Uterus (tissue), 4 donors: ENCODE measurements at places on chromosomes 6 and 20. TPM values are rescaled to one million over a fixed set of nuclear protein-coding genes. Genes with fewer than 3 reads are reported as not detected.
A peak's percentile ranks its signal among the peaks of the same experiment; 100 is the strongest.

DNA sequence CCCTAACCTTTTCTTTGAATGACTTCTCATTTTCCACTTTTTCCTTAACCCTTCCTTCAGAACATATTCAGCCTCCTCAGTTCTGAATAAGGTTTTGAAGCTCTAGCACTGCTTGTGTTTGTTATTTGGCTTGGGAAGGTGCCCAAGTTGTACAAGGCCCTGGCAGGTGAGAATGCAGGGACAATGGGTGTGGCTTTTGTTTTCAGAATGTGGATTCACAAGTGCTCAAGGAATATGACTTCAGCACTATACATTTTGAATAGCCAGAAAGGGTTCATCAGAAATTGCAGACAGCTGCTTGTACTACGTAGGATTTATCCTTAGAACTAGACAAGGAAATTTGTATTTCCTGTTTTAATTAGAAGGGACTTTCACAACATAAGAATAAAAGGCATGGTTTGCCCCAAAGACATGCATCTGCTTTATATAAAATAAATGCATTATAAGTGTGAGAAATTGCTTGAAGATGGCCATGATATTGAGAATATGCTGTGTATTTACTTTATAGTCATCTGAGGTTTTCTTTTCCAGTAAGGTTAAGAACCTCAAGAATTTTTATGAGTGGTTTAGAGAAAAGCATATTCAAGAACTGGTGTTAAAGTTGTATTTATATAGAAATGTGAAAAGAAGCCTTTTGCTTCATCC, 29.3 kb upstream of the PRDM1 start:
- no peaks in the 10 kb centered on the region for H3K4me1 ChIP-seq
- H3K4me3 ChIP-seq = no peak overlapping the region
- no peaks in the 10 kb centered on the region for H3K27me3 ChIP-seq
- DNase-seq = no peak
- no peak overlapping the region for H3K27ac ChIP-seq
- no peaks in the 10 kb centered on the region for H3K36me3 ChIP-seq

- no peaks in the 10 kb centered on the region for H3K36me3 ChIP-seq
- no peaks in the 10 kb centered on the region for H3K4me1 ChIP-seq
- no peak for DNase-seq
These were observed 25.8 kb downstream of the MAP7 start for GRCh38 chr6:136524339-136524935.

DNA sequence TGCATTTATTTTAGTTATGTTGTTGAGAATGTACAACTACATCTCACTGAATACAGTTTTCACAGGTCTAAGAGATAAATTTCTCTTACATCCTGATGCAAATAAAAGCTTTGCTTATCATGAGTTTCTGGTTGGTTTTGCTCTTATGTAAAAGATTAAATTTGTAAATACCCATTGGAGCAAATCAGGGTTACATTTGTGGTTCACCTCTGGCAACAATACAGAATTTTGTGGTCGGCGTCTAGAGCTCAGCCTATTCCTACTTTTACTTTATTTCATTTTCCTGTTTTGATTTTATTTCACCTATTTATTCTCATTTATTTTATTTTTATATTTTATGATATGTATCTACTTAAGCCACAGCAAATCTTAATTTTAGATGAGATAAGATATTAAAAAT, 271.9 kb upstream of the MARCKS start:
- H3K4me1 ChIP-seq = no peaks in the 10 kb centered on the region
- no peak overlapping the region for H3K27ac ChIP-seq
- no peaks in the 10 kb centered on the region for H3K27me3 ChIP-seq
- H3K36me3 ChIP-seq = no peaks in the 10 kb centered on the region

DNA sequence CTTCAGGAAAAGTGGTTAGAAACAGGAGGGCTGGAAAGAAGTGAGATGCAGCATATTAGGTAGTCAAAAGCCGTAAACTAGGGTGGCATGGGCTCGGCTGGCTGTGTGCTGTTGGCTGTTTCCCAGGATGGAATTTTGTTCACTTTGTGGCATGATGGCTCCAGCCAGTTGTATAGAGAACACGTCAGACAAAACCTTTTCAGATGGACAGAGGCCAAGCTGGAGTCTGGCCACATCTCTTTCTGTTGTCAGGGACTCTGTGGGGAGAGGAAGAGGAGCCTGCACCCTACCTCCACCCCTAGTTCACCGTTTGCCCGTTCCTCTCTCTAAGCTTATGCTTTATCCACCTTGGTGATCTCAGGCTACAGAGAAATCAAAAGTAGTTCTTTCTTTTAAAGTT, 22.0 kb downstream of the C6orf89 start:
- no peaks in the 10 kb centered on the region for H3K27me3 ChIP-seq
- H3K27ac ChIP-seq = peak overlapping the region; percentile 33
- no peak overlapping the region for H3K4me3 ChIP-seq
- peak; percentile 60 for DNase-seq
- H3K4me1 ChIP-seq = no peaks in the 10 kb centered on the region

DNA sequence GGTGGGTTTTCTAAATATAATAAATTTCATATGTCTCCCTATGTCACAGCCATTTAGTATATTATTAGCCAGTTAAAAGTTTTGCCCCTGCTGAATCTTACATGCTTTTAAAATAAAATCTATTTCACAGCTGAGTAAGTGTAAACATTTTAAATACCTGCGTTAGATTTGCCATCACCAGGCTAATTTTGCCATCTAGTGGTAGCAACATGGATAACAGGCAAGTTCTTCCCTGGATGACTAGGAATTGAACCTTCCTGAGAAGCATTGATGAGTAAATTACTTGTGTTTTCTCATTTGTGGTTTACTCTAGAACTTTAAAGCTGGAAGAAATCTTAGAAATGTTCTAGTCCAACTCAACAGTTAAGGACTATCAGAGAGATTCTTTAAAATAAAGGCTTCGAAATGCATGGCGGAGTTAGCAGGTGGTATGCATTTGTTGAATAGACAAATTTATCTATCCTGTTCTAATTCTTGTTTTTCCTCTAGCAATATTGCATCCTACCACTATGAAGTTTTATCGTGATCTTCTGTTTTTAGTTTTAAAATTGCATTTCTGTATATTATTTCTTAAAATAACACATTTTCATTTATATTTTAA, 2.6 kb downstream of the PRSS35 start:
- H3K36me3 ChIP-seq = no peaks in the 10 kb centered on the region
- no peaks in the 10 kb centered on the region for H3K27me3 ChIP-seq
- H3K4me1 ChIP-seq = no peaks in the 10 kb centered on the region
- H3K4me3 ChIP-seq = no peak overlapping the region

DNA sequence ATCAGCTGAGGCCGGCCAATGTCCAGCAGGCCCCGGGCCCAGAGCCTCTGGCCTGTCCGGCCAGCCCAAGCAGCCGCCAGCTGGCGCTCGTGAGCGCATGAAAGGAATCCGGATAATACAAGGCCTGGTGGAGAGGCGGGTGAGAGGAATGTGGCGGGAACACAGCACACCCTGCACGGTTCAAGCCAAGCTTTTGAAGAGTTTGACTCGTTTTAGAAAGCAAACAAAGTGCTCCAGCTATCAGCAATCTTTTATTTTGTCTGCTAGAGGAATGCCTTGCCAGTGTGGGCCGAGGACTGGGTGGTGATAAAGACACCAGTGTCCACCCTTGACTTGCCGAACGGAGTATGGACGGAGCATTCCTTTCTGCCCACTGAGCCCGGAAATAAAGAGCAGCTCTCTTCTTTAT, 9.3 kb upstream of the NEDD9 start:
- H3K27me3 ChIP-seq = no peaks in the 10 kb centered on the region
- H3K27ac ChIP-seq = no peak overlapping the region
- peak; percentile 72 for DNase-seq

DNA sequence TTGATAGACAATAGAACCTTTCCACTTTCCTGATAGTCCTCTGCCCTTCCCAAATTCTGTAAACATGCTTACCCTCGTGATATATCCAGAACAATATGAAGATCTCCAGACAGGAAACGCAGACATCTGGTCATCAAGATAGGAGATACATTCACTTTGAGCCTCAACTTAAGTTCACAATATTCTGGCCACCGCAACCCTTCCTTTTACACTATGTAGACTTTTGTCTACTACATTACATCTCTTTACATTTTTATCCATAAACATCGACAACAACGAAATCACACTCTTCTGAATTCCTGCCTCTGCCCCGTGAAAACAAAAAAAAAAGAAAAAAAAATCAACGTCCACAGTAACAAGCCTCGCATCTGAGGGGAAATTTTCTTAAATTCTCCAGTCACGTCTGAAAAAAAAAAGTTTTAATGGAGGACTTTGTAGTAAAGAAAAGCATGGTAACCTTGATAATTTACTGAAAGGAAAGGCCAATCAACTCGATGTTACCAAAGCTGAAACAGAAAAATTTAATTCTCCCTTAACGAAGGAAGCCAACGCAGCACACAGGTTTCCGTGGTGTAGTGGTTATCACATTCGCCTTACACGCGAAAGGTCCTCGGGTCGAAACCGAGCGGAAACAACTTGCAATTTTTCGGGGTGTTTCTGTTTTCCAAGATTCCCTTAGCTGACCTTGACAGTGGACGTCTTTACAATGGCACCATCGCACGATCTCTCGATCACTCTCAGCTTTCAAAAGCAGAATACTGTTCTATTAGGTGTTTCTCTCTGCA, 21.8 kb downstream of the POM121L2 start:
- H3K36me3 ChIP-seq = no peaks in the 10 kb centered on the region
- no peaks in the 10 kb centered on the region for H3K4me1 ChIP-seq
- H3K27ac ChIP-seq = no peak overlapping the region
- H3K4me3 ChIP-seq = no peak overlapping the region

DNA sequence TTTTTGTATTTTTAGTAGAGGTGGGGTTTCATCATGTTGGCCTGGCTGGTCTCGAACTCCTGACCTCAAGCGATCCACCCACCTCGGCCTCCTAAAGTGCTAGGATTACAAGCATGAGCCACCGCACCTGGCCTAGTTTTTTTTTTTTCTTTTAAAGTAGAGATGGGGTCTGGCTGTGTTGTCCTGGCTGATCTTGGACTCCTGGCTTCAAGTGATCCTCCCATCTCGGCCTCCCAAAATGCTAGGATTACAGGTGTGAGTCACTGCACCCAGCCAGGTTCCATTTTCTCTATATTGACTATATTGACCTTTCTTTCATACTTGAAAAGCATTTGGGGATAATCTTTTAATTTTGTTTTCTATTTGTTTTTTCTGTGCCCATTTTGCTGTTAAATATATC, 13.3 kb downstream of the PANK2 start:
- no peaks in the 10 kb centered on the region for H3K4me1 ChIP-seq
- no peaks in the 10 kb centered on the region for H3K36me3 ChIP-seq
- no peak overlapping the region for H3K27ac ChIP-seq
- no peak overlapping the region for H3K4me3 ChIP-seq

GRCh38 chr20:35663516-35664465, 909 bp downstream of the CPNE1 start:
- peak overlapping the region; percentile 85 for H3K4me3 ChIP-seq
- peak; percentile 30 for DNase-seq
- H3K27me3 ChIP-seq = no peaks in the 10 kb centered on the region
- peak overlapping the region; percentile 96 for H3K27ac ChIP-seq
- no peaks in the 10 kb centered on the region for H3K4me1 ChIP-seq

- no peak for DNase-seq
- H3K27ac ChIP-seq = no peak overlapping the region
- no peaks in the 10 kb centered on the region for H3K27me3 ChIP-seq
- no peak overlapping the region for H3K4me3 ChIP-seq
These were observed 28.6 kb upstream of the MOCS1 start for GRCh38 chr6:39962831-39963230.

DNA sequence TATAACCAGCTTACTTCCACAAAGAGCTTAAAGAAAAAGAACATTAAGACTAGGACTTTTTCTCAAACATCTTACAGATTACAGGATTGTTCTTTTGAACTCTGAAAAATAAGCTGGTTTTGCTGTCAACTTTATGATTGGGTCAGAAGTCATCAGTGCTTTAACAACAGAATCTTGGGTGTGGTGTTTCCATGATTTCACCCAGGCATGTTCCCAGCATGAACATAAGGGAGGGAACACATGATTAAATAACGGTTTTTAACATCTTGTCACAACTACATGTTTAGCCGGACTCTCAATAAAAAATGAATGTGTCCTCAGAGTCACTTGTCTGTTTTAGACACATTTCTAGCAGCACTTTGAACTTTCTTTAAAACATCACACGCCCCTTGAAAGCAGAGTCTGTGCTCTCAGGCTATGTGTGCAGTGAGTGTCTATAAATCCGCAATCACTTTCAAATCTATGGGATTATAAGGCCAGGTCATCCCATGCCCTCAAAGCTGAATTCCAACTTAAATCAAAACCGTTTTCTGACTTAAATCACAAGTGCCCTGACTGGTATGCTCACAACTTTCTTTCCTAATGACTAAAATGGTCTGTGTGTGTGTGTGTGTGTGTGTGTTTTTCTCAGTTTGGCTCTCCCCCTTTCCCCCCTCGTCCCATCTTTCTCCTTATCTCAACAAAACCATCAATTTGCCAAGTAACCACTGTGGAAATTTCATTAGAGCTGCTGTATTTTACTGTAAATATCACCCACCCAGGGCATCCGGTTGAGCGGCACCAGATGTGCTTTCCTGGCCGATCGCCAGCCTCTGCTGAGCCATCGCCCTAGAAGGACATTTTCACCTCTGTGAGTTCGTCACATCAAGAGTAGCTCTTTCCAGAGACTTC, 216.8 kb upstream of the DTNBP1 start:
- H3K36me3 ChIP-seq = no peaks in the 10 kb centered on the region
- peak; percentile 54 for DNase-seq
- H3K27me3 ChIP-seq = no peaks in the 10 kb centered on the region
- H3K4me3 ChIP-seq = no peak overlapping the region

DNA sequence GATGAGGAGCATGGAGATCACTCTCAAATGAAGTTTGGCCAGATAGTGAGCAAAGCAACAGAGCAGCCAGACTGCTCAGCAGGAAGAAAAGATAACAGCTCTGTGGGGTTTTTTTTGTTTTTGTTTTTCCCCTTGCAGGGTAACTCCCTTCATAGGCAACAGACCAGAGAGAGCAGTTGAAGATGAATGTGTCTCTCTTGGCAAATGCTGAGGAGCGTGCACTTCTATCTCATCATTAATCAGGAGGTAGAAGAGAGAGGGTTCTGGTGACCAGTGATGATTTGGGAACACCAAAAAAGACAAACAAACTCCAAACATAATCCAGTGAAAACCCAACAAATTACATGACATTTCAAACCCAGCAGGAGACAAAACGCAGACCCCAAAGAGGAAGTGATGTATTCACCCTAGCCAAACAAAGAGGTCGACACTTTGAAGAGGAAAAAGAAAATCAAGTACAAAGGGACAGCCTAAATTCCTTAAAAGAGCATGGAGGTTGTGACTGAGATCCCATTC, 66.2 kb upstream of the RREB1 start:
- H3K4me1 ChIP-seq = no peaks in the 10 kb centered on the region
- no peaks in the 10 kb centered on the region for H3K27me3 ChIP-seq
- no peak for DNase-seq
- H3K27ac ChIP-seq = no peak overlapping the region
- no peak overlapping the region for H3K4me3 ChIP-seq

GRCh38 chr6:149031859-149032598, 285.2 kb downstream of the UST start:
- H3K36me3 ChIP-seq = no peaks in the 10 kb centered on the region
- no peak overlapping the region for H3K4me3 ChIP-seq
- DNase-seq = peak; percentile 67
- H3K27ac ChIP-seq = peak overlapping the region; percentile 86
- H3K27me3 ChIP-seq = no peaks in the 10 kb centered on the region

Gene BFSP1
- 5.1 TPM for total RNA-seq

Gene C6orf52
- not detected for total RNA-seq

Gene DEFB124
- total RNA-seq = not detected

Gene TRIM15
- not detected for total RNA-seq

Gene ARMH2
- not detected for total RNA-seq

Gene ARID1B
- 198 TPM for total RNA-seq
